NCI-H524 (cell line): ENCODE measurements at places on chromosomes 1 and 21.
A peak's percentile ranks its signal among the peaks of the same experiment; 100 is the strongest.

- no peak for DNase-seq
Observed at GRCh38 chr1:234778221-234779159, 168.5 kb upstream of the IRF2BP2 start.

- DNase-seq, result no peak
Observed at GRCh38 chr1:221794079-221794670, 52.3 kb upstream of the DUSP10 start.

DNA sequence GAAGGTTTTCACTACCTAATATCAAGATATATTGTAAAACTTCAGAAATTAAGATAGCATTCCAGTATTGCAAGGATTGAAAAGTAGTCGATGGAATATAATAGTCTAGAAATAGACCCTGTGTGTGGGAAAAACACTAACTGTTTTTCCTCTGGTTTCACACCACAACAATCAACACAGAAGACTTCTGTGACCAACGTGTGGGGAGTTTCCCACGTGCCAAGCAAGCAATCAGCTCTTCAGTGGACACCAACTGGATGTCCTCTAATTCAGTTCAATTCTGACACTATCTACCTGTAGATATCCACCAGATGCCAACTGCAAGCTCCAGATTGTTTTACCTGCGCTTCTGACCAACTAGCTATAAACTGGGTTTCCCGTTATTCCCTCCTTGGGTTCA lies 12.1 kb downstream of the CD244 start:
- DNase-seq, result no peak

DNA sequence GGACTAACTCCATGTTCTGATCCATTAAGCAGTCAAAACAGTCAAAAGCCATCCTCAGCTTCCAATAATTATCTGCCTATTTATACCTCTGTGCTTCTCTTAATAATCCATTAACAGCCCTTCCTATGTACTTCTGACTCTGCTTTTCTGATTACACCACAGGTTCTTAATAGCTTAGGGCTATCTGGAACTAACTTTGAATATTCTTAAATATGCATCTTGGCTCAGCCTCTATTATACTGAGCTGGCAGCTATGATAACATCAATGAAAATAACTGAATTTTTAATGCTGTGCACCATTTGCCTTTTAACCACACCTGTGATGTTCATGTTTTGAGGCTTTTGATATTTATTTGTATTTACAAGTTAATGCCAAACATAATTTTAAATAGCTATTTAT lies 175.9 kb downstream of the DPYD start:
- no peak for DNase-seq

- DNase-seq, result no peak
Observed at GRCh38 chr21:41195311-41195710, 27.4 kb downstream of the BACE2 start.

DNA sequence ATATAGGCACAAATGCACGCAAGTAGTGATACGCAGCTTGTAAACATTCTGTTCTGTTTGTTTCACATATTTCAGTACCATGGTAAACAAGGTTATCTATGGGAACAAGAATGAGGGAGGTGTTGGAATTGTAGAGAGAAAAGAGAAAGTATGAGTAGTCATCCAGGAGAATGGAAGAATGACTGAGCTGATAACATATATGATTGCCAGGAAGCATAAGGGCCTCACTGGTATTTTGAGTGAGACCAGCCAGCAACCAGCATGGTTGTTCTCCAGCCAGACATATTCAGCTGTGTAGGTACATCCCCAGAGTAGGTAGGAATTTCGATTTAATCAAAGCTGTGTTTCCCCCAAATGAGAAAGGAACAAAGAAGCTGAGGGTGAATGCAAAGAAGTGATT lies 58.9 kb upstream of the ARTN start:
- no peak for DNase-seq

GRCh38 chr1:187641015-187641414 lies 812.3 kb downstream of the PLA2G4A start:
- DNase-seq, result no peak

GRCh38 chr1:156760092-156760795 lies 7.1 kb upstream of the PRCC start:
- peak; percentile 90 for DNase-seq

GRCh38 chr1:17735793-17736192 lies 19.3 kb upstream of the ACTL8 start:
- DNase-seq, result peak; percentile 48

GRCh38 chr1:74395571-74395970 lies 116.8 kb downstream of the LRRC53 start:
- DNase-seq, result no peak

DNA sequence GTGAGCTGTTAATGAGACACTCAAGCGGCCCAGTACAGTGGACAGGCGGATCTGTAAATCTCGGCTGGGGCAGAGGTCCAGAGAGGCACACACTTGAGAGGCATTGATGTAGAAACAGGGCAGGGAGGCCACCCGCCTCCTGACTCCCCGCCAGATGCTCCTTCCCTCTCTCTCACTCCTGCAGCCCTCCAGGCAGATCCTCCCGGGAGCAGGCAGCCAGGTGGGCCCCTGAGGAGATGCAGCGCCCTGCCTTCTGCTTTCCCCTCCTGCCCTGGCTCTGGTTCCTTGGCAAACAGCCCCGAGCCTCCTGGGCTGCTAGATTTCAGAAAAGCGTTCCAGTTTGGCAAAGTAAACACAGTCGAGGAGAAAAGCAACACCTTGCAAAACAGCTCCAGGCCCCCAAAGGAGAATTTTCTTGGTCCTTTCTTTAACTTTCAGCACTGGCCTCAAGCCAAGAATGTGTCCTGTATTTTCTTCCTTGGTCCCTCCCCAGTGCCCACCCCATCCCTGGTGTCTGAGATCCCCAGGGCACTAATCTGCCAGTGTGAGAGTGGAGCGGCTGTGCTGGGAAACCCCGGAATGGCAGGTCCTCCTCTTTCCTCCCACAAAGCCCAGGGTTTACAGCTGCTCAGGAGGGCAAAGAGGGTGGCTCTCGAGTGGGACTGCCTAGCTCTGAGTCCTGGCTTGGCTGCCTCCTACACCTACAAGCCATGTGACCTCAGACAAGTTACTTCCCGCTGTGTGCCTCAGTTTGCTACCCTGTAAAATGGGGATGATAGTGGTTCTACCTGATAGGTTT lies 29.4 kb upstream of the IFNLR1 start:
- DNase-seq, result peak; percentile 83

DNA sequence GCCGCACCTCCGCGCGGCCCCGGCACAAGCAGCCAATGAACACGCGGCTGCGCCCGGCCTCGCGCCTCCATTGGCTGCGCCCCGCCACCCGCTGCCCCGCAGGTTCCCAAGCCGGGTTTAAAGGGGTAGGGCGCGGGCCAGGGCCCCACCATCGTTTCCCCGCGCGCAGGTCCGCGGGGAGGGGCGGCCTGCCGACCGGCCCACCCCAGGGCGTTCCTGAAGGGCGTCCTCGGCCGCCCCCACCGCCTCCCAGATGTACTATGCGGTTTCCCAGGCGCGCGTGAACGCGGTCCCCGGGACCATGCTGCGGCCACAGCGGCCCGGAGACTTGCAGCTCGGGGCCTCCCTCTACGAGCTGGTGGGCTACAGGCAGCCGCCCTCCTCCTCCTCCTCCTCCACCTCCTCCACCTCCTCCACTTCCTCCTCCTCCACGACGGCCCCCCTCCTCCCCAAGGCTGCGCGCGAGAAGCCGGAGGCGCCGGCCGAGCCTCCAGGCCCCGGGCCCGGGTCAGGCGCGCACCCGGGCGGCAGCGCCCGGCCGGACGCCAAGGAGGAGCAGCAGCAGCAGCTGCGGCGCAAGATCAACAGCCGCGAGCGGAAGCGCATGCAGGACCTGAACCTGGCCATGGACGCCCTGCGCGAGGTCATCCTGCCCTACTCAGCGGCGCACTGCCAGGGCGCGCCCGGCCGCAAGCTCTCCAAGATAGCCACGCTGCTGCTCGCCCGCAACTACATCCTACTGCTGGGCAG lies at the start of gene OLIG1:
Gene OLIG1 (plus strand): TSS at position 148 of the 750 bp plus-strand sequence. CDS start 106 bp downstream, at position 254.
- DNase-seq, result peak; percentile 90

DNA sequence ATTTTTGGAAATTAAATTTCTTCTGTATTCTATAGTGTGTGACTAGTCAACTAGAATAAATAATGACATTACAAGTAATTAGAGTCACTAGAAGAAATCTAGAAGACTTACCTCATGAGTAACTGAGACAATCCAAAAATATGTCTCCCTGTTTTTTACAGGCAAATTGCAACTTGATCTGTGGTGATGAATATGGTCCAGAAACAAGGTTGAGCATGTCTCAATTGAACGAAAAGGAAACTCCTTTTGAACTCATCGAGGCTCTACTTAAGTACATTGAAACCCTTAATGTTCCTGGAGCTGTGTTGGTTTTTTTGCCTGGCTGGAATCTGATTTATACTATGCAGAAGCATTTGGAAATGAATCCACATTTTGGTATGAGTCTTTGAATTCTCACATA lies 36.7 kb downstream of the DHX9 start:
- DNase-seq, result no peak

GRCh38 chr1:63987014-63987627 lies 213.3 kb downstream of the ROR1 start:
- DNase-seq, result no peak

GRCh38 chr1:227190321-227190720 lies 128.0 kb downstream of the CDC42BPA start:
- DNase-seq, result no peak

DNA sequence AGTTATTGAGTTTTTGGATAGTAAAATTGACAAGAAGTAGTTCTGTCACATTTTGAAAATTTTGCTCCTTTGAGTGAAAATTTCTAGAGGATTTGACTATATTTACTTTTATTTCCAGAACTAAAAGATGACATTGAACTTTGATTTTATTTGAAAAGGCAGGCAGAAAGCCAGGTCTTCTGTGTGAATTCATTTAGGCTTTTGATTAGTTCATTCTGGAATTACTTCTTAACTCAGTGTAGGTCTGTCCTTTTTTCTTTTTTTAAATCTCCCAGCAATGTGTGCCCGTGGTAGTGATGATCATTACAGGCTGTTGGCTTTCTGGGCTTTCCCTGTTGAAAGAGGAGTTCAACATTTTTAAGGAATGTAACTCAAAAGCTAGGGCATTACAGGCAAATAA lies 53.8 kb downstream of the MACO1 start:
- DNase-seq, result no peak

GRCh38 chr1:24954631-24955030 lies 24.6 kb upstream of the RUNX3 start:
- DNase-seq, result no peak

DNA sequence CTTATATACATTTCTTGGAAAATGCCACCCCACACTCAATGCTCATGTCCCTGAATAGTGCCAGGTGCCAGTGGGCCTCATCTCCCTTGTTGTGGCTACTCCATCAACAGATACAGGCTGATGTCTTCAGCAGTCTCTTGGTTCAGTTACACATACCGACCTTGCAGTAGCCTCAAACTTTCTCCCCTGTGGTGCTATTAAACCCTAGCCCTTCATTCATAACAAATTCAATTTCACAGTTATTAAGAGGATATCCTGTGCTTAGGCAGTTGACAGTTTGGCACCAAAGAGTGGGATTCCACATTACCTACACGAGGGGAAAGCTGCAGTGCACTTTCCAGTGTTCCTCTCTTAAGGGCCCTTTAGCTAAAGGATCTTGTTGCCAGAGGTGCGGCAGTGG lies 35.9 kb upstream of the CAMK1G start:
- no peak for DNase-seq

- DNase-seq, result no peak
Observed at GRCh38 chr1:45510972-45511527, 10.6 kb downstream of the PRDX1 start.
